Stimulated activated CD4-positive, alpha-beta T cell treated with anti-CD3 and anti-CD28 coated beads, Interleukin-15, amount 100 ng/mL, for 1 hour (primary cell): ENCODE measurements at places on chromosomes 3 and 15.
A peak's percentile ranks its signal among the peaks of the same experiment; 100 is the strongest.

- no peak for DNase-seq
Measured at GRCh38 chr3:41405466-41405865, 206.2 kb downstream of the CTNNB1 start.

DNA sequence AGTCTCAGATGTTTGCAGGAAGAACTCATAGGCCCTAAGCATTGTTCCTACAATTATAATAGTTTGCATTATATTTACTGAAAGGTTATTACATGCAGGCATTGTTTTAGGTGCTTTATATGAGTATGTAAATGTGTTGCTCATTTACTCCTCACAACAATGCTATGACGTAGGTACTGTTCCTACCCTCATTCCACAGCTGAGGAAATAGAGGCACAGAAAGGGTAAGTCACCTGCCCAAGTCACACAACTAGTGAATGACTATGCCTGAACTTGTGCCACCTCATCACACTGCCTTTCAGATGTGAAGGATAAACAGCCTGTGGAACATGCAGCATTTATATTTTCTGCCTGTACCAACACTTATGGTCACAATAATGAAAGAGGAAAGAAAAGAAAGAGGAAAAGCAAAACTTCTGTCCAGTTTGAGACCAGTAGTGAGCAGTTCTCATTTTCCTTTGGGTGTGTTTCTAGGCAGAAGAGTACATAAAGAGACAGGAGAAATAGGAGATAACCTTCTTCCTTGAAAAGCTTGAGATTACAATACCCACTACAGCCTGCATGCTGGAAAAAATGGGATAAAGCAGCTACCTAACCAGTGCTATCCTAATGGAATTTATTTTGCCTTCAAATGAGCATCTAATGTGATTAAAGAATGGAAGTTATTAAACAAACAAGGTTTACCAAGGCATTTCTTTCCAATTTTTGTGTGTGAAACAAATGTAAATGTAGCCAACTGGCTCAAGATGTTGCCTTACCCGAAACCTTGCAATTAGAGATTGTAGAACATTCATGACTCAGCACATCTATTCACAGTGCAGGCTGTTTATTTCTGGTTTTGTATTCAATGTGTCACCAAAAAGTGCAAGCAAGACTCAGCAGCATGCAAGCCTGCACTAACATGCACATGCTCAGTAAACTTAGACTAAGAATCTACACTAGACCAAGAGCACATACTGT lies 20.5 kb upstream of the ENTPD3 start:
- DNase-seq, result no peak

GRCh38 chr3:32471246-32471645 lies 31.4 kb downstream of the CMTM6 start:
- DNase-seq, result no peak

DNA sequence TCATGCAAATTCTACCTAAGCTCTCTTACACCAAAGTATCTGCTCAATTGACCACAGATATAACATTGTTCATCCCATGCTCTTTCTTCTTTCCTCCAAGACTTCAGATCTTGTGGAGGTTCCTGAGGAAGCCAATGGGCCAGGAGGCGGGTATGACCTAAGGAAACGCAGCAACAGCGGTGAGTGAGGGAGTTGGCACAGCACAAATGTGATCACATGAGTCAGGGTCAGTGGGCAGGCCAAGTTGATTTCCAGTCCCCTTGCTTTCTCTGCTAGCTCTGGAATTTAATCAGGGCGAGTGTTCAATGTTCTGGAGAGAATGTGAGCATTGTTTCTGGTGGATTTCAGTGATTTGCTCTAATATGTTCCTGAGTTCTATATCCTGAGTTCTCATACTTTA lies 112.7 kb downstream of the STAC start:
- DNase-seq, result no peak

- no peak for DNase-seq
Measured at GRCh38 chr3:112746675-112747280, 99.9 kb downstream of the CD200R1L start.

DNA sequence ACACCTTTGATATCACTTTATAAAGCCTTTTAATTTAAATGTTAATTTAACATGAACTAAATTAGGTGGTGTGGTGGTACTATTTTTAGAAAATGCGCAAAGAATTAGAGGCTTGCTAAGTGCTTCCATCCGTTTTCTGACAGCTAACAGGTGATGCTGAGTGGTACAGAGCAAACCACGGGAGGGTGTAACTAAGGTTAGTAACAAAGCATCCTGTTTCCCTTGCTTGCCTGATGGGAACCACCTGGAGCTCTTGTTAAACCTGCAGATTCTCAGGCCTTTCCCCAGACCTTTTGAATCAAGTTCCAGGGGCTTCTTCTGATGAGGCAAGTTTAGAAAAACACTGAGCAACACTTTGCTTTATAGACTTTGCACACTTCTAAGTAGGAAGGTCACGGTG lies 101.0 kb downstream of the ATG7 start:
- no peak for DNase-seq

- DNase-seq, result no peak
Measured at GRCh38 chr3:16362770-16363169, 97.8 kb downstream of the OXNAD1 start.

- no peak for DNase-seq
Measured at GRCh38 chr3:58419780-58420507, 13.7 kb downstream of the PDHB start.

GRCh38 chr3:42505128-42505848 lies 2.8 kb downstream of the VIPR1 start:
- DNase-seq, result no peak

GRCh38 chr15:66658044-66658443 lies 44.0 kb upstream of the SMAD6 start:
- DNase-seq, result no peak

DNA sequence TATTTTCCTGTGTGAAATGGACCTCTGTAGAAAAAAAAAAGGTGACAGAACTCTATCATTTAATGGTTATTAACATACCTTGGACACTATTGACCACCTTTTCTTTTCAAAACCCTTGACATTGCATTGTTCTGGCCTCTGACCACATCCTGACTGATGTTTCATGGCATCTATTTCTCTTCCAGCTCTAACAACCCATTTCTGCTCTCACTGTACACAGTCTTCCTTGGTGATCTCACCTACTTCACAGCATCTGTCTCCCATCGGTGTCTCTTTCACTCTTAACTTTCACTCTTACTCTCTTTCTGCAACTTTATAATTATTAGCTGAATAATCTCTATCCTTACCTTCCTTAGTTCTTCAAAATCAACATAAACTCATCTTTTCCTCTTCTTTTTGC lies 217.4 kb upstream of the CD96 start:
- no peak for DNase-seq

DNA sequence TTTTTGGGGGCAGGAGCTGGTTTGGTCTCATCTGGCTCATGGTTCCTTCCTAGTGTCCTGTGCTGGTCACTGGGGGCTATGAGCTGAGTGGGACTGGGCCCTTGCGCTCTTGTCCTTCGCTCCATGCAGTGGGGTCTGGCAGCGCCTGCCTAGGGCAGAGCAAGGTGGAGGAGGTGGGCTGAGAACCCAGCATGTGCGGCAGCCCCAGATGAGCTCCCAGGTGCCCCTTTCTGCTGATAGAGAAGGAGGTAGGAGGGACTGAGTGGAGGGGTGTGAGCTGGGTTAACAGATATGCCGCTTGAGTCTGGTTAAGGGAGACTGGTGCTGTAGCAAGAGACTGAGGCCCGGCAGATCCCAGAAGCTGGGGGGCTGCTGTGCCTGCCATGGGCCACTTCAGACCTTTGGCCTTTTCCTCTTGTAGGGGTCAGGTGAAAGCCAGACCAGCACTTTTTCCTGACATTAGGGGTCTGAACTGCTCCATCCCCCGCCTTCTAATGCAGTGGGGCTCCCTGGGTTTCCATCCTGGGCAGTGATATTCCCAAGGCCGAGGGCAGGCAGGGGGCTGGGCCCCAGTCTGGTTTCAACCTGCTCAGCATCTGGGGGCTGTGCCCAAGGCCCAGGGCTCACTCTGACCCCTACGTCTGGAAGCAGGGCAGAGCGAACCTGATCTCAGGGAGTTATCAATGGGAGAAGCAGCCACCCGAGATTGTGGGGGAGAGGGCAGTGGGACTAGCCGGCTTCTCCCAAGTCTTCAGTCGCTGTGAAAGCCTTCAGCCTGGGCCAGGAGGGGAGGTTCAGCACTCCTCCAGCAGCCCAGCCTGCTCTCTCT lies 62.9 kb upstream of the PRR23C start:
- DNase-seq, result no peak

GRCh38 chr3:63094642-63095408 lies 183.3 kb upstream of the SYNPR start:
- DNase-seq, result no peak

GRCh38 chr15:79562403-79562815 lies 130.3 kb downstream of the MINAR1 start:
- DNase-seq, result no peak

DNA sequence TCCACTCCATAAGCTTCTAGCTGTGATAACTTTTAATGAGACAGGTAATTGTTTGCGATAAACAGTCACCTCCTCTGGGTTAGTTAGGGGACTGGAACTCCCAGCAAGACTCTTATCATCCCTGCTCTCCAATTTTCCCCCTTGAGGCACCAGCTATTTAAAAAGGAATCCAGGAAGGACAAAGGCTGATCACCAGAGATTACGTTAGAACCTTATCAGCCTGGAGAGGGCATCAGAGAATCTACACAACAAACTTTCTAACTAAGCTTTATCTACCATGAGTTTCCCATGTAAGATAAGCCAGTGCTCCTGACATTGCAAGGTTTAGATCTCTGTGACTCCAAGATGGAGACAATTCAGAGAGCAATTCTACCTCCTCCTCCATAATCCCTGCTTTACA lies 31.3 kb downstream of the GPR176 start:
- DNase-seq, result no peak

- no peak for DNase-seq
Measured at GRCh38 chr3:69448877-69449276, 63.0 kb upstream of the FRMD4B start.

- no peak for DNase-seq
Measured at GRCh38 chr3:61645148-61645547, 83.8 kb downstream of the PTPRG start.

- no peak for DNase-seq
Measured at GRCh38 chr3:138197524-138197923, 10.4 kb downstream of the ARMC8 start.

GRCh38 chr3:28139967-28140634 lies 101.3 kb upstream of the CMC1 start:
- DNase-seq, result no peak

- DNase-seq, result no peak
Measured at GRCh38 chr15:56798639-56799038, 65.3 kb upstream of the ZNF280D start.

GRCh38 chr3:149019580-149019979 lies 28.2 kb downstream of the GYG1 start:
- DNase-seq, result no peak

DNA sequence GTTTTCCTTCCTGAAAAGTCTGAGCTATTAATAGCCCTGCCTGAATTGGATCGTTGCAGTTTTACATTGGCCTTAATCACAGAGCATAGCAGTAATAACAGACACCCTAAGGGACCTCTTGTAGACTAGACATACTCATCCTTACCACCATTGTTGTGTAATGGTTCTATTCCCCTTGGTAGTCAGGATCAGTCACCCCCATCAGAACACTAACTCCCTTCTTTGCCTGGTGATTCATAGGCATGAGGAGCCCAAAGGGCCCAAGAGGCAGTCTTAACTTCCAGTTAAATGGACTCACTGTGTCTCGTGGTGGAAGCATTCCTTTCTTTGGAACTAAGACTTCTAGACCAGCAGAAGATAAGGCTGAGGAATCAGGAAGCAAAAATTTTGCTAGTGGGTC lies 20.2 kb downstream of the CGGBP1 start:
- no peak for DNase-seq

- DNase-seq, result peak; percentile 7
Measured at GRCh38 chr15:85854345-85855097, 59.8 kb upstream of the KLHL25 start.

DNA sequence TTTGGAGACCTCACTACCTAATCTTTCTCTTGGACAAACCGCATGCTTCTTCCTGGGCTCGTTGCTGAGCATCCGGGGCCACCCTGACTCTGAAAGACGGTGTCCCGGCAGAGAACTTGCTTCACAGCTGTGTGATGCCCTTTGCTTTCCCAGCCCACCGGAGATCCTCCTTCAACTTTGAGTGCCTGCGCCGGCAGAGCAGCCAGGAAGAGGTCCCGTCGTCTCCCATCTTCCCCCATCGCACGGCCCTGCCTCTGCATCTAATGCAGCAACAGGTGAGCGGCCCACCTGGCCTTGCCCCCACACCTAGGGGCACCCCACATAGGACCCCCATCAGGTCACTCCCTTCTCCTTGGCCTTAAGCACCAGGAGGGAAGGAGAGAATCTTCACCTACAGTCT lies 37.7 kb downstream of the CHDH start:
- no peak for DNase-seq

GRCh38 chr3:11392860-11393114 lies 120.6 kb downstream of the ATG7 start:
- DNase-seq, result no peak

GRCh38 chr3:174651951-174652350 lies 207.2 kb upstream of the NAALADL2 start:
- no peak for DNase-seq

- DNase-seq, result no peak
Measured at GRCh38 chr15:81332326-81332725, 8.4 kb upstream of the STARD5 start.

GRCh38 chr3:31754575-31755278 lies 222.0 kb downstream of the STT3B start:
- no peak for DNase-seq
